ENCODE measurements at places on chromosomes 11 and 22. TPM values are rescaled to one million over a fixed set of nuclear protein-coding genes. Genes with fewer than 3 reads are reported as not detected.

DNA sequence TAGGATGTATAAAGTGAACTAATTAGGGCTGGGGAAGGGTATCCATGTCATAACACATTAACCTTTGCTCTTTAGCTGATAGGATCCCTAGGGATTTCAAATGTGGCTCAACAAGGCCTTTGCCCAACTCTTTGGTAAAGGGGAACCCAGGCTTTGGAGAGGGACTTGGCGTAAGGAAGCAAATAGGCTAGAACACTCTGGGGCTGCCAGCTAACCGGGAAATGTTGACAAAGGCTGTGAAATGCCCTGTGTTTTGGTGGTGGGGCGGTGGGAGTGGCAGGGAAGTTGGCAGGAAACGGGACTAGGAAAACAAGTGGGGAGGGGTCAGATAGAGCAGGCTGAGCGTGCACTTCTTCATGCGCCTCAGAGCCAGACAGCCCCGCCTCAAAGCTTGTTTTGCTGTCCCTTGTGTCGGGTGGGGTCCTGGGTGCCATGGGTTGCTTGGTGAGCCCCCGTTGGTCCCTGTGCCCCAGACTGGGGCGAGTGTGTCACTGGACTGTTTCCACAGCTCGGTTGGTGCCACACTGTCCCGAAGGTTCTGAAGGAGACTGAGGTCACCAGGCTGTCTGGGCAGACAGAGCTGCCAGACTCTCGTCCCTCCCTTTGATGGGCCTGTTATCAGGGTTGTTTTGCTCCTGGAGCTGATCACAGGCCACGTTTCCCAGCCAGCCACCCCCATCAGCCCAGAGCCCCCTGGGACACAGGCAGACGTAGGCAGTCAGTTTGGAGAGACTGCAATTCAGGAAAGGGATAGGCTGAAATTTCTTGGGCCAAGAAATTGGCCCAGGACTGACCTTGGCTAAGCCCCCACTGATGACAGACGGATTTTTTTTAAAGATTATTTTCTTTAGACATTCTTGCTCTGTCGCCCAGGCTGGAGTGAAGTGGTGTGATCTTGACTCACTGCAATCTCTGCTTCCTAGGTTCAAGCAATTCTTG is 19.6 kb downstream of the KCTD21 start:
- DNase-seq, result no peak

DNA sequence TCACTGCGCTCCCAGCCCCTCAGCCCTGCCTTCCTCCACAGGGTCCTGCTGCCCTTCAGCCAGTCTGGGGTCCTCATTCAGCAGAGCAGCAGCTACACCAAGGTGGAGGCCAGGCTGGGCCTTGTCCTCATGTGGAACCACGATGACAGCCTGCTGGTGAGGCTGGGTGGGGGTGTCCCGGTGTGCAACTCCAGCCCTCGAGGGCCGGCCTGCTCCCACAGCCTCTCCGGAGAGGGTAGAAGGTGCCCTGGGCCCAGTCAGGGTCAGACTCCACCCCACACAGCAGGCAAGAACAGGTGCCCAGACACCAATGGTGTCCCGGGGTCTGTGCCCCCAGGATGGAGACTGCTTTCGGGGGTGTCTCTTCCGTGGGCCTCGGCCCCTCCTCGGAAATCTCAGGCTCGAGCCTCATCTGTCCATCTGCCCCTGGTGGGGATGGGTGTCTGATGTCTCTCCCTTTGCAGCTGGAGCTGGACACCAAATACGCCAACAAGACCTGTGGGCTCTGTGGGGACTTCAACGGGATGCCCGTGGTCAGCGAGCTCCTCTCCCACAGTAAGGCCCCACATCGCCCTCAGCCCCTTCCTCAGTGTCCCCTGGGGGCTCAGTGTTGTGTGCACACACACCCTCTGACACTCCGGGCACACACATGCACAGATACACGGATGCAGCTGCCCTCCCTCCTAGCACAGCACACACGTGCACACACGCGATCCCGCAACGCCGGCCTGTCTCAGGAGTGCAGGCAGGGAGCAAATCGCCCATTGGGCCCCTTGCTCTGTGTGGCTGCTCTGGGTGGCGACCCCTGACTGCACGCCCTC is 4.9 kb downstream of the MUC5AC start:
- no peak for DNase-seq

- DNase-seq, result no peak
Measured at GRCh38 chr22:39625569-39626537, 55.3 kb downstream of the CACNA1I start.

- DNase-seq, result no peak
Measured at GRCh38 chr22:20026996-20027601, 6.2 kb downstream of the TANGO2 start.

GRCh38 chr11:1129611-1130160 is 28.1 kb upstream of the MUC5AC start:
- no peak for DNase-seq

DNA sequence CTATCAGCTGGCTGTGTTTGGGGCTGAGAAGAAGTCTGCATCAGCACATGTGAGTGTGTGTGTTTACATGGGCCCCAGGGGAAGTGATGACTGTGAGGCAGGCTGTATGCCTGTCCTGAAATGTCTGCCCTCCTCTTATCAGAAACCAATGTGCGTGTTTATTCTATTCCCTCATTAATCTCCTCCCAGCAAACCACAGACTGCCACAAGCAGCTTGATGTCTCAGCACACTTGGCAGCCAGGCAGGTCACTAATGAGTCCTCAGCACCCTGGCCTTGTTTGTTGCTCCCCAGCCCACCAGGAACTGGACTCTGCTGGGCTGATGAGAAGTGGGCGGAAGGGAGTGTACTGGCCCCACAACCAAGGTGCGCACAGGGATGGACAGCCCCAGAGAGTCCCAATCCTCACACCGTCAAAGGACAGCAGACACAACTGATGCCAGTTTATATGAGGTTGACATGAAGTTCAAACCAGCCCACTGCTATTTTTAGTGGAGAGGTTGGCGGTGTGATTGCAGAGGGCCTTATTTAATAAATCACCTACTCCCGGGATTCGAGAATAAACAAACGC is 225.8 kb downstream of the ETS1 start:
- DNase-seq, result no peak

DNA sequence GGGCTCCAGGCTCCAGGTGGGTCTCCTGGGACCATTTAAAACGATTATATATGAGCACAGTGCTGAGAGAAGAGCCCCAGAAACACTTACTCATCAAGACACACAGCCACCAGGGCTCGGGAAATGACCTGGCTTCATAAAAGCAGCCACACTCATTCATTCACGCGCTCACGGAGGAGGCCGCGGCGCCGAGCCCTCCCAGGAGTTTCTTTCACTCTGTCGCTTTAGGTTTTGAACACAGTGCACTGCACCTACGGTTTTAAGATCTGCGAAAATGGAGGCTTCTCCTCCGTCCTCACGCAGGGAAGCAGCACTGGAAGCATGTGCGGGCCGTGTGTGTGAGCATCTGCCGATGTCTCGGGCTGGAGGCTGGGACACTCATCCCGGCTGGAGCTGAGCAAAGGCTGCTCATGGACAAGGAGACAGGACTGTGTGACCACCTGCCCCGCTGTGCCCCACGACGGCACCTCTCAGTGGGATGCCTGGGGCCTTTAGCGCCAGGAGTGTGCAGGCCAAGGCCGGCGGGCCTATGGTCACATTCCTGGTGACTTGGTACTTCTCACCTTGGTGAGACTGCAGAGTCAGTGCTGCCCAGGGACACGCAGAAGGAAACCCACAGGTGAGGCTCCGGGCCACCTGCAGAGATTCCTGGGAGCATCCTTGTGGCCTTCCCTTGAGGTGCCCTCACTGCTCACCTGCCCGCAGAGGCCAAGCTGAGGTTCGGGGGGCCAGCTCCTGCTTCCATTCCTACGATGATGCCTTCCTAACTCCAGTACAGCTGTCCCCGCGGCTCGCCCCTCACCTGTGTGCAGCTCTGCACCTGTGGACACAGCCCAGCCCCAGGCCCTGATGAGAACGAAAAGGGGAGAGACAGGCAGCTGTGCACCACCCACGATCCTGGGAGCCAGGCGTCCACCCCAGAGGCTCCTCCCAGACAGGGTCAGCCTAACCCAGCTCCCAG is 872.0 kb downstream of the BRD1 start:
- no peak for DNase-seq

DNA sequence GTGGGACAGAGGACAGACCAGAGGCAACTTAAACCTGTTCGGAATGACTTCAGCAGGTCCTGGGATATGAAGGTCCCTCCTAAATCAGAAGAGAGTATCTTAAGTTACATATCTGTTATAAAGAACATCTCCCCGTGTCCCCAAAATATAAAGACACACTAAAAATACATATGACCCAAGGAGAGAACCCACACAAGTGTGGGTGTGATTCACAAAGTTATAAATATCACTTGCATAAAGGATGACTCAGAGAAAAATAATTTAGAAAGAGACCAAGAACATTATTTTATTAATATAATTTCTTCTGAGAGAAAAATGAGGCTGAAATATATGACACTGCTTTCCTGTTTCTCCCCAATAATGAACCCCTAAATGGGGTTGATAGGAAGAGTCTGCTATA is 14.2 kb downstream of the OR5B21 start:
- no peak for DNase-seq

- no peak for DNase-seq
Measured at GRCh38 chr11:44990665-44991064, 40.0 kb upstream of the TP53I11 start.

DNA sequence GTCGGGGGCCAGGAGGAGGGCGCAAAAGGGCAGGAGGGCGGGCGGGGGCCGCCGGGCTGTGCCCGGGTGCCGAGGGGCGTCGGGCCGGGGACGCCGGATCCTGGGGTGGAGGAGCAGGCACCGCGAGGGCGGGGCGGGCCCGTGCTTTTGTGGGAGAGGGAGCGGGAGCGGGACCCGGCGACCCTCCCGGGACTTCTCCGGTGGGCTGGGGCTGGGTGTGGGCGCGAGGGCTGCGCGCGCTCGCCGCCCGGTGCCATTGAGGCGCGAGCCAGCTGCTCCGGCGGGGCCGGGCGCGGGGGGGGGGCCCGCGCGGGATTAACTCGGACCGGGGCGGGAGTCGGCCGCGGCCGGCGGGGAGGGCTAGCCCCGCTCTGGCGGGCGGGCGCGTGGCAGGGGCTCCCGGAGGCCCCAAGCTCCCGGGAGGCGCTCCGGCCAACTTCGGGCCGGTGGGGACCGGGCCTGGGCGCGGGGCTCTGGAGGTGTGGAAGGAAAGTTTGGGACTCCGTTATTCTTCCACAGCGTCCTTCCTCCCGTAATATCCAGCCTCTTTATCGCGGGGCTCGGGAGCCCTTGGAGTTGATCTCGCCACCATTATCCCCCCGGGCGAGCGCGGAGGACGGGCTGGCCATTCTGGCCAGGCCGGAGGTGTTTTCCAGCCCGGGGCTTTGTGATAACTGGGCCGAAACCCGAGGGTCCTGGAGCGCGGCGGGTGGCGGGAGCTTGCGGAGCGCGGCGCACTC is 936 bp downstream of the CECR2 start:
- DNase-seq, result no peak

DNA sequence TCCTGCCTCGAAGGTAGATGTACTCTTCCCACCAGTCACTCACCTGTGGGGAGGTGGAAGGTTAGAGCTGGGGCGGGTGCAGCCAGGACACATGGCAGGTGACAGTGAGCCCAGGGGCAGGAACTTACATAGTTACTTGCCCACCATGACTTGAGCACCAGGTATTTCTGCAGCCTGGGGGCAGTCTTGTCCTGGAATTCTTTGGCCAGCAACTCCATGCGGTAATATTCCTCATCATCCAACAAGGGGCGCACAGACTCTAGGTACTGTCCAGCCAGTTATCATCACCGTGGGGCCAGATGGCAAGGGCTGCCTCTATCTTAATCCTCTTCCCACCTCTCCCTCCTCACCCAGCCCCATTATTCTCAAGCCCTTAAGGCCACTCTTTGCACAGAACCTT is 2.2 kb downstream of the CPT1B start:
- no peak for DNase-seq

DNA sequence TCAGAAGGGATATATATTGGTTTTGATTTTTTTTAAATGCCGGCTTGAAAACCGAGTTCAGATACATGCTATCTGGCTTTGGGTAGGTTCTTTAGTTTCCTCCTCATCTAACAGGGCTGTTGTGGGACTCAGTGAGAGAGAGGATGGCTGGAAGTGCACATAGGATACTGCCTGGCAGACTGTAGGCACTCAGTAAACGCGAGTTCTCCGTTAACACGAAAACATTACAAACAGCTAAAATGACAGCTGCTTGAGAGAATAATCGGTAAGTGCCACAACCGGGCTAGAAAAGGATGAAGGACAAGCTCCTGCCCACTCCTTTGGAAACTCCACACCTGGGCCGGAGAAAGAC is 369 bp downstream of the XRRA1 start:
- DNase-seq, result no peak

GRCh38 chr11:7591987-7592386 is 78.2 kb downstream of the PPFIBP2 start:
- DNase-seq, result no peak

DNA sequence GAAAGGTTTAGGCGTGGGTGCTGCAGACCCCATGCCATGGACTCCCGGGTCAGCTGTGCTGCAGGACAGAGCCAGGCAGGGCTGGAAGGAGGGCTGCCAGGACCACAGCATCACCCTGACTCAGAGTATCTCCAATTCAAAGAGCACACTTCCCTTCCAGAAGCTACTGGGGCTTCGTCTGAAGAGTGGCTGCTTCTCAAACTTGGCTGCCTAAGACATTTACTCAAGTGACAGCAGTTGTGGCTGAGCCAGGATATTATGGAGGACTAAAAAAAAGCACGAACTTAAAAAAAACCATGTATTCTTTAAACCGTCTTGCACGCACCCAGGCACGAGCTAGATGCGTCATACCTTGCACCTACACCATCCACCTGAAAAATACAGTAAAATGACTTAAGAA is 13.0 kb upstream of the BID start:
- DNase-seq, result no peak

GRCh38 chr11:64378335-64378880 is 19.4 kb downstream of the RPS6KA4 start:
- DNase-seq, result no peak

- DNase-seq, result no peak
Measured at GRCh38 chr11:131070365-131070764, 154.1 kb upstream of the SNX19 start.

DNA sequence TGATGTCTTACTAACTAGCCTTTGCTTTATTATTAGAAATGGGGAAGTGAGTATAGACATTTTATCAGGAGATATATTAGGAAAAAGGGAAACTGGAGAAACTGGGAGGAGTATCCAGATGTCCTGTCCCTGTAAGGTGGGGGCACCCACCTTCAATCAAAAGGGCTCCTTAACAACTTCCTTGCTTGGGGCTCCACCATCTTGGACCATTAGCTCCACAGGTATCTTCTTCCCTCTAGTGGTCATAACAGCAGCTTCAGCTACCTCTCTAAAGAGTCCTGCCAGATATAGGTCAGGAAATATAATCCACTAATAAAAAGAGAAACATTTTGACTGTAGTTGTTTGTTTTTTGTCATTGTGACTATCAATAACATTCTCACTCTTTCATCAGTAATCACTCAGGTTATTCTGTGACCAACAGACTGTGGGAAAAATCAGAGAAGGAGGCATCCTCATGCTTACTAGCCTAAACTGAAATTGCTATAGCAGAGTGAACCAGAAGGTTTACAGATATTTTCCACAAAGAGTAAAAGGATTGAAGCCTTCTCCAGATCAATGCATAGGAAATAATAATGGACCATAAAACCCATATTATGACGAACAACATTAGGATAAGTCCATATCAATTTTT is 10.4 kb downstream of the OR51B4 start:
- no peak for DNase-seq

RTN4R gene
- 0.33 TPM for total RNA-seq

MS4A15 gene
- total RNA-seq, result not detected

FGF4 gene
- total RNA-seq, result not detected

YAP1 gene
- 0.33 TPM for total RNA-seq

BTG4 gene
- total RNA-seq, result not detected

GRK3 gene
- 2.8 TPM for total RNA-seq

HOATZ gene
- not detected for total RNA-seq

CRYBB3 gene
- not detected for total RNA-seq

MB gene
- total RNA-seq, result not detected

APOL3 gene
- 152 TPM for total RNA-seq

OR2D2 gene
- total RNA-seq, result not detected

All from T-cell (primary cell).